ENCODE measurements at places on chromosomes 6 and 20. TPM values are rescaled to one million over a fixed set of nuclear protein-coding genes. Genes with fewer than 3 reads are reported as not detected.

DNA sequence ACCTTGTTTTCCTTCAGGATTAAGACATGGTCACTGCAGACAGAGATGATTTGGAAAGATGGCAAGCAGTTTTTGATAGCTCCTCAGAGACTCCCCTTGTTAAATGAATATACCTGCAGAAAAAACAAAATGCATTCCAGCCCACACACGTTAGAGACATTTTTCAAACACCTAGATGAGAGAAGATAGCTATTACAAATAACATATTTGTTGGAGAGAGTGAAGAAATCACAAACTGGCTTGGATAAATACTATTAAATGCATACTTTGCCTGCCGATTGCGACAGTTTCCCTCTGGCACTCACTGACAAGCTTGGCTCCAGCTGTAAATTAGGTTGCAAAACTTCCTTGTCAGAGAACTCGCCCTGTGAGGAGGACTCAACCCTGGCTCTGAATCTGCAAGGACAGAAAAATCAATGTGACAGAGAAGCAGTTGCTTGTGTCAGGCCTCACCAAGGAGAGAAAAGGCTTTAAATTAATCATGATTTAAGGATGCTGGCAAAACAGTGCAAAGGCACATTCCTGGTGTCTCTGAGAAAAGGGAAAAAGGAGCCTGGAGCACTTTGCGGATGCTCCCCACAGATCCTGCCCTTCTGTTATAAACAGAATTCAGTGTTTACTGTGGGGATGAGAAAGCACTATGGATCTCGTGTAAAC, 423.7 kb upstream of the MARCKS start:
- peak; percentile 57 for DNase-seq

DNA sequence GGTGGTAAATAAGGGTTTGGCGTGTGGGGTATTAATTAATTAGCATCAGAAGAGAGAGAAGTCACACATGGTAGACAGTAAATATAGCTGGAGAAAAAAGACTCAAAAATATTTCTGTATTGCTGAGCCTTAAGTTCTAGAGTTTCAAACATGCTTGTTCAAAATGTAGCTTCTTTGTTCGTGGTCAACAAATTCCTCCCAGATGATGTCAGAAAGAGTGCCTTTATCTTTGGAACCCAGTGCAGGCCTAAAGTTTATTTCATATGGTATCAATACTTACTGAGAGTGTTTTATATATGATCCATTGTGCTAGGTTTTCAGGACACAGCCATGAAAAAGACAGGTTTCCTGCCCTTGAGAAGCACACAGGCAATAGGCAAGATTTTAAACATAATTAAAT, 18.3 kb downstream of the MARCKS start:
- DNase-seq = no peak

GRCh38 chr6:23826572-23826971, 299.4 kb upstream of the NRSN1 start:
- DNase-seq = no peak

DNA sequence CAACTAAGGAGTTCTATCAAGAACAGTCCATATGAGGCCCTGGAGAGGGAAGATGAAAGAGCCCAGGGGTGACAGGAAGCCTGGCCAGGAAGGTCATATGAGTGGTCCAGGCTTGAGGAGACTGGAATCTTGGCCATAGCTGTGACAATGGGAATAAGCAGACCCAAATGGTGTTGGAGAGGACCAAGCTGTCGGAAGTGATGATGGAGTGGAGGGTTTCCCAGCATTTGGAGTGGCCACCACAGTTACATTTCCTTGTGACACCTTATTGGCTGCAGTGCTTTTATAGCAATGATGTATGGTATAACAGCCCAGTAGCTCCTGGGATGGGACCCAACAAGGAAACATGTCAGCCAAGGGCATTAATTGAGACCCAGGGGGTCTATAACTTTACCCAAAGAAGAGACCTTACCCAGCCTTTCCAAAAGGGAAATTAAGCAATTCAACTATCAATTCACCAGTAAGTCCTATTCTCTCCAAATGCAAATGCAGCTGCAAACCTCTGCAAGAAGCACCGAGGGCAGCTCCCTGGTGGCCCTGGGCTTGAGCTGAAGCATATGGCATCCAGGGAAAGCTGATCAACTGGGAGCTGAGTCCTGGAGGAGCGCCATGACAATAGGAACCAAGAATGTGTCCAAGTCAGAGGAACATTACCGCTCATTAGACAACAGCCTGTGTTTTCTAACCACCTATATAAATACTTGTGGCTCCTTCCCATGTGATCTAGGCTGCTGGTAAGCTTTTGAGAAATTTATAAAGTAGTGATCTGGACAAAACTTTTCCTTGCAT, 219.4 kb downstream of the SOD2 start:
- DNase-seq = no peak

- DNase-seq = no peak
Observed at GRCh38 chr6:127483399-127484055, 24.3 kb upstream of the KIAA0408 start.

DNA sequence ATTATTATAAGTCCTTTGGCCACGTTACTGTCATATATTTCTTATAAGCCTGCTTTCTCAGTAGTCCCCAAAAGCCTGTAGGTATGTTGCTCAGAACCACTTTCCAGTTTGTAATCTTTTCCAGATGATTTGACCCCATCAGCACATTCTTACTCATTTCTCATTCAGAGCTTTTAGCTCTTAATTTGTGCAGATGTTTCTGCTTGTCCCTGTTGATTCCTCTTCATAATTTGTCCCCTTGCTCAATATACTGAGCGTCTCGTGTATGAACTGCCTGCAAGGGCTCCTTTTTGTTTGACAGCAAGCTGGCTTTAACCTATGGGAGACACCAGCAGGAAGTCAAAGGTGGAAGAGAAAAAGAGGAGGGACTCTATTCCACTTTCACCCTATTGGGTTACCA, 733.8 kb upstream of the GJE1 start:
- DNase-seq = no peak

DNA sequence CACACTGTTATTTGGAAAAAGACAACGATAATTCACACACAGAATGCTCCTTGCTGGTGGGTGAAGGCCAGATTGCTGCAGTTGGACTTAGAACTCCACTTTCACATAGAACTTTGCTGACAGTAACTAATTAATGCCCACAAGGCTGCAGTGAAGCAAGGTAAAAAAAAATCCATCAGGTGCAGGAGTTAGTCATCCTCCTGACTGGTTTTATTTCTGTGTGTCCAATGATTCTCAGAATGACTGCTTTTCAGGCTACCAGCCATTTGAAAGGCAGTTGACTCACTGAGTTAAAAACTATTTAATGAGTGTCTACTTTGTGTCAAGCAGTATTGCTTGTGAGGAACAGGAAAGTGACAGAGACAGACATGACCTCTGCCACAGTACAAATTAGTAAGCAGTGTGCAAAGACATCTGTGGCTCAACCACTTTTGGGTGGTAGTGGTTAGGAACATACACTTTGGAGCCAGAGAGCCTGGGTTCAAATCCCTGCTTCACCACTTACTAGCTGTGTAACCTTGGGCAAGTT, 41.9 kb downstream of the ELOVL5 start:
- DNase-seq = no peak

Gene LPA
- 0.52 TPM for total RNA-seq

Gene FAM209B
- not detected for total RNA-seq

Gene ZNF165
- total RNA-seq = 4.3 TPM

Measured in body of pancreas (tissue), 4 donors.